ENCODE measurements at places on chromosomes 11 and 22.
A peak's percentile ranks its signal among the peaks of the same experiment; 100 is the strongest.

DNA sequence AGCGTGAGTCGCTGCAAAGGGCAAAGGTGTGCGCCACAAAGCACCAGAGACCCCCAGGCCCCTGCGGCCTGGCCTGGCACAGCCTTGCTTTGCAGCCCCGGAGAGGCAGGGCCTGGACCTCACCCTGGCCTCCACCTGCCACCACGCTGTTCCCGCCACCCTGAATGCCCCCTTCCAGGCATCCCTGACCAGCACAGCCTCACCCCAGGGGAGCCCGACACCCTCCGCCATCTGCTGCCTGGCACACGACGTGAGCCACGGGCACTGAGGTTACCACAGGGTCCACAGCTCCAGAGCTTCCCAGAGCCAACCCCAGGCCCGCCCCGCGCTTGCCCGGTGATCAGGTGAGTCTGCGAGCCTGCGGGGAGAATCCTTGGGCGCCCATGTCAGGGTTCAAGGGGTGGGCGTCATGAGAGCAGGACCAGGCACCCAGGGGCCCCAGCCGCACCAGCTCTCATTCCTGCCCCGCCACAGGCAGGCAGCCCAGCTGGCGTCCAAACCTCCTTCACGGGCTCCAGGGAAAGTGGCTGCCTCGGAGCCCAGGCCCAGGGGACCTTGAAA lies 171.3 kb downstream of the BRD1 start:
- H3K27ac ChIP-seq, result no peak overlapping the region
- no peaks in the 10 kb centered on the region for H3K27me3 ChIP-seq
- H3K4me3 ChIP-seq, result peak overlapping the region; percentile 66
- H3K36me3 ChIP-seq, result no peaks in the 10 kb centered on the region
- H3K4me1 ChIP-seq, result no peaks in the 10 kb centered on the region

GRCh38 chr22:23500508-23501260 lies 79.4 kb downstream of the IGLL1 start:
- no peak overlapping the region for H3K27ac ChIP-seq
- H3K4me3 ChIP-seq, result no peak overlapping the region
- no peaks in the 10 kb centered on the region for H3K27me3 ChIP-seq
- H3K4me1 ChIP-seq, result peaks cover 30% of the 10 kb centered on the region
- no peak for DNase-seq

GRCh38 chr11:64114231-64114630 lies 51.7 kb downstream of the MACROD1 start:
- DNase-seq, result no peak
- H3K27me3 ChIP-seq, result no peaks in the 10 kb centered on the region
- peaks cover 8% of the 10 kb centered on the region for H3K4me1 ChIP-seq
- H3K36me3 ChIP-seq, result no peaks in the 10 kb centered on the region
- no peak overlapping the region for H3K27ac ChIP-seq

DNA sequence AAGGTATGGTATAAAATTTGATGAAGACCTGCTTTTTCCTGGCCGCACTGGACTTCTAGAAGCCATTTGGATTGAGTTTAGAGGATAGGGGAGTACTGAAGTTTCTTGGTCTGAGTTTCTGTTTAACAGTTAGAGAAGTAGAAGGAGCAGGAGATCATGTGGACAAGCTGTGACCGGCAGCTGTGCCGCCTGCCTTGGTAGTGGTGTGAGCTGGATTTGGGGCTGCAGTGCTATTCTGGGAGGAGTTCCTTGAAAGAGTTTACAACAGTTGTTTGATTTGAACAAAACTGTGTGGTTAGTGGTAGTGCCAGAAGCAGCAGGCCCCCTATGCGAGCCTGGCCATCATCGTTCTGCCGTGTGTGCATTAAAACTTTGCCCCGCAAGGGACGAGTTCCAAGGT lies 105.2 kb downstream of the PDHX start:
- no peaks in the 10 kb centered on the region for H3K4me1 ChIP-seq
- no peaks in the 10 kb centered on the region for H3K27me3 ChIP-seq
- DNase-seq, result no peak
- no peak overlapping the region for H3K27ac ChIP-seq

GRCh38 chr11:526192-526591 lies 9.2 kb downstream of the HRAS start:
- no peak for DNase-seq
- H3K4me3 ChIP-seq, result no peak overlapping the region
- H3K27ac ChIP-seq, result no peak overlapping the region
- no peaks in the 10 kb centered on the region for H3K36me3 ChIP-seq
- H3K4me1 ChIP-seq, result no peaks in the 10 kb centered on the region

GRCh38 chr11:76419896-76420295 lies 24.9 kb upstream of the EMSY start:
- no peak overlapping the region for H3K27ac ChIP-seq
- H3K27me3 ChIP-seq, result no peaks in the 10 kb centered on the region
- DNase-seq, result no peak
- H3K36me3 ChIP-seq, result no peaks in the 10 kb centered on the region
- H3K4me1 ChIP-seq, result no peaks in the 10 kb centered on the region

DNA sequence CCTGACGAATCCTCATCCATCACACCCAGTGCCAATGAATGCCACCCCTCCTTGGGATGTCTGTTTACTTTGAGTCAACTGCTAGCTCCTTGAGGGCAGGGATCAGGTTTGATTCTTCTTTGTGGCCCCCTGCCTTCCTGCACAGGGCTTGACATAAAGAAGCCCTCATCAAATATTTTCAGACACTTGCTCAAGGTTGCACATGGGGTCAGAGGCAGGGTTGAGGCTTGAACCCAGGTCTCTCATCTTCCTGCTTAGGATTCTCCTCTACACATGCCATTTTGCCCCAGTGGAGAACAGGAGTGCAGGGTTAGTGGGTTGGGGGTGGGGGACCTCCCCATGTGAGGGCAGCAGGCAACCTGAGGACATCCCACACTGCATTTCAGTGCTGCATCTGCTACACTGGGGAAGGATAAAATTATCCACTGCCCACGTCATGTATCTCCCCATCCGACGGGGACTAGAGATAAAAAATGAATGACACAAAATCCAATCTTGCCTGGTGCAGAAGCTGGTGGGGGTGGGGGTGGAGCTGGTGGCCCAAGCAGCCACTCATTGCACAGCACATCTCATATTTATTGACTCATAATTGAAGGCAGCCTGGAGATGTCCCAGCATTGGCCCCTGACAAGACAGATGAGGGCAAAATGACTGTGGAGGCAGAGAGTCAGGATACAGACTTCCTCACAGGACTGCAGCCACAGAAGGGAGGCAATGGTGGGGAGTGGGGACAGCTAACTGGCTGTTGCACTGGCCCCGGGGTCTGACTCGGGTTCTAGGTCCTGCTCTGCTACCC lies 41.3 kb downstream of the NEU3 start:
- H3K27ac ChIP-seq, result no peak overlapping the region
- no peaks in the 10 kb centered on the region for H3K36me3 ChIP-seq
- H3K4me3 ChIP-seq, result no peak overlapping the region
- H3K27me3 ChIP-seq, result no peaks in the 10 kb centered on the region

- DNase-seq, result no peak
- H3K27me3 ChIP-seq, result no peaks in the 10 kb centered on the region
- H3K27ac ChIP-seq, result no peak overlapping the region
- H3K36me3 ChIP-seq, result no peaks in the 10 kb centered on the region
- no peak overlapping the region for H3K4me3 ChIP-seq
These were observed 2.4 kb upstream of the ALDH3B1 start for GRCh38 chr11:68007498-68008380.

- H3K4me1 ChIP-seq, result no peaks in the 10 kb centered on the region
- DNase-seq, result no peak
- H3K27ac ChIP-seq, result no peak overlapping the region
- H3K4me3 ChIP-seq, result no peak overlapping the region
- H3K27me3 ChIP-seq, result no peaks in the 10 kb centered on the region
- H3K36me3 ChIP-seq, result no peaks in the 10 kb centered on the region
These were observed 81.3 kb downstream of the KIRREL3 start for GRCh38 chr11:126919147-126919823.

DNA sequence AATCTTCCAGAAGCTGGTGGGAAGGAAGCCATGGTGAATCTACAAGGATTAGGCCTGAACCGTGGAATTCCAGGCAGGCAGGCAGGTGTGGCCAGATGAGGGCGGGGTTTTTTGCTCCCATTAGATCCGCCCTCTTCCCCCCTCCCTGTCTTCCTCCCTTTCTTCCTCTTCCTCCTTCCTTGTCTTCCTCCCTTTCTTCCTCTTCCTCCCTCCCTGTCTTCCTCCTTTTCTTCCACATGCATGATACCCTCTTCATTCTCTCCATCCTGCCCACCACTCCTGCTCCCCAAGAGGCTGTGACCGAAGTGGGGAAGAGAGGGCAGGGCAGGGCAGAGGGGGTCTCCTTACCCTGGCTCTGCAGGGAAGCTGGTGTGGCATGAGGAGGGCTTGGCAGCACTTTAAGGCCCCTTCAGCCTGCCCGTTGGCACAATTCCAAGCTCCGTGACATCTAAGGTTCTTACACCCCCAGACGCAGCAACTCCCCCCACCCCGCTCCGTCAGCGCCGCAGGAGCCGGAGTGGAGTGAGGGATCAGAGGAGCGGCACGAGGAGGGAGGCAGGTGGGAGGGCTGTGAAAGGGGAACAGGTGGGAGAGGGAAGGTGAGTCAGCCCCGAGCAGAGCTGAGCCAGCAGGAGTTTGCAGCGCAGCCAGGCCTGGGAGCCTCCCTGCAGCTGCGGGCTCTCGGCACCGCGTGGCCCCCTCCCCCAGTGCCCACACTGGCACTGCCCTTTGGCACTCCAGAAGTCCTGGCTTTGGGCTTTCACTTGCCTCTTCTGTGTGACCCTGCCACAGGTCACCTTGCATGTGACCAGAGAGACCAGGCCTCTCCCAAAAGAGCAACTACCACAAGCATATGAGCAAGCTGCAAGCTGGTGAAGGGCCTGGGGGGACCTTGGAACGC lies 32.1 kb downstream of the KCNJ4 start:
- DNase-seq, result no peak
- no peak overlapping the region for H3K4me3 ChIP-seq
- H3K4me1 ChIP-seq, result no peaks in the 10 kb centered on the region
- H3K27me3 ChIP-seq, result no peaks in the 10 kb centered on the region
- H3K27ac ChIP-seq, result no peak overlapping the region

Measured in testis (tissue), 5 donors.